ENCODE measurements at places on chromosomes 7 and 10.

DNA sequence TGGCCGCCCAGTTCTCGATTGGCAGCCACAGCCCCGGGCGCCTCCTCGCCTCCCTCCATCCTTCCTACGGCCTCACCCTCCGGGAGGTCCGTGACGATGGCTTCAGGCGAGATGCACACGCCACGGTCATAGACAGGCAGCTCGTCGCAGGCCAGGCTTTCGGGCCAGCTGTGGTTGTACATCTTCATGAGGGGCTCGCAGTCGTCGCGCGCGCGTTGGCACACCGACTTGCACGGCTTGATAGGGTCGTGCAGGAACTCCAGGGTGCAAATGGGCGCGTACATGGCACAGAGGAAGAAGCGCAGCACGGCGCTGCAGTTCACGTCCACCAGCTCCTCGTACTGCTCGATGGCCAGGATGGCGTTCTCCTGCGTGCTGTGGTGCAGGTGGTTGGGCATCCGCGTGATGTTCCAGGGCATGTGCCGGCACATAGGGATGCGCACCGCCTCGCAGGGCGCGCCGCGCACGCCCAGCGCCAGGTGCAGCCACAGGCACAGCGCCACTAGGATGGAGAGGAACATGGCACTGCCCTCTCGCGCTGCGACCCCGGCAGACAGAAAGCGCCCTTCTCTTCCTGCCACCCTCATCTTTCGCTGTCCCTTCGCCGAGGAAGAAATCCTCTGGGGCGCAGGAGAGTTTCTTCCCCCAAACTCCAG is 472 bp downstream of the SFRP4 start:
- no peak for DNase-seq

GRCh38 chr10:33052263-33052875 is 94.3 kb upstream of the ITGB1 start:
- no peak for DNase-seq

- no peak for DNase-seq
Observed at GRCh38 chr7:40721342-40721949, 586.6 kb downstream of the SUGCT start.

DNA sequence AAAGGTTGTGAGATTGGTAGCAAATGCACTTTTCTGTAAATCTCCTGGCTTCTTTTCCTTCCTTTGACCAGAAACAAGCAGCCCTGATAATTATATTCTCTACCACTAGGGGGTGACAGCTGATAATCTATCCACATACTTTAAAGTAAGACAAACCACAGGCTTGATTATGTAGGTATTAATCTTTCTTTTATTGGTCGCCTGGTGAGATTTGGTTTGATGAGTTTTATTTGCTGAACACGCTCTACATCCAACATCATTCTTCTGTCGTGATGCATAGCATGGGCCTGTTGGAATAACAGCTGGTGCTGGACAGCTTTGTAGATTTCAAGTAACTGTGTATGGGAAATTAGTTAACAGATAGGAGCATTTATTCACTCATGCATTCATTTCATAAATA is 63.5 kb downstream of the ZNF365 start:
- DNase-seq, result no peak

GRCh38 chr10:31704195-31704594 is 224.4 kb downstream of the ARHGAP12 start:
- no peak for DNase-seq

DNA sequence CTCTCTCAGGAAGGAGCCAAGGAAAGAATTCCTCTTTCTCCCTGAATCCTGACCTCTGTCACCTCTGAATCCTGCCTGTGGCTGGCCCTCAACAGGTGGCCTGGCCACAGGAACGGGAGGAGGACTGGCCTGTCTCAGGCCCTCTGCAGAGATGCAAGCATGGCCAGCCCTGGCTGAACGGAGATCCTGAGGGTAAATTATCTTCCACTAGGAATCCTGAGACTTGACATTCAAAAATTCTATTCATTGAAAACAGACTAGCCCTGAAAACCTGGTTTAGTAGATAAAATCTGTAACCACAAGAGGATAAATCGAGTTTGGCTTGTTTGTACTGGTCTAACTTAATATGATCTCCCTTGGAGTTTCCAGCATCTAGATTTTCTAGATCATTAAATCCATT is 579.3 kb downstream of the LRMDA start:
- no peak for DNase-seq

DNA sequence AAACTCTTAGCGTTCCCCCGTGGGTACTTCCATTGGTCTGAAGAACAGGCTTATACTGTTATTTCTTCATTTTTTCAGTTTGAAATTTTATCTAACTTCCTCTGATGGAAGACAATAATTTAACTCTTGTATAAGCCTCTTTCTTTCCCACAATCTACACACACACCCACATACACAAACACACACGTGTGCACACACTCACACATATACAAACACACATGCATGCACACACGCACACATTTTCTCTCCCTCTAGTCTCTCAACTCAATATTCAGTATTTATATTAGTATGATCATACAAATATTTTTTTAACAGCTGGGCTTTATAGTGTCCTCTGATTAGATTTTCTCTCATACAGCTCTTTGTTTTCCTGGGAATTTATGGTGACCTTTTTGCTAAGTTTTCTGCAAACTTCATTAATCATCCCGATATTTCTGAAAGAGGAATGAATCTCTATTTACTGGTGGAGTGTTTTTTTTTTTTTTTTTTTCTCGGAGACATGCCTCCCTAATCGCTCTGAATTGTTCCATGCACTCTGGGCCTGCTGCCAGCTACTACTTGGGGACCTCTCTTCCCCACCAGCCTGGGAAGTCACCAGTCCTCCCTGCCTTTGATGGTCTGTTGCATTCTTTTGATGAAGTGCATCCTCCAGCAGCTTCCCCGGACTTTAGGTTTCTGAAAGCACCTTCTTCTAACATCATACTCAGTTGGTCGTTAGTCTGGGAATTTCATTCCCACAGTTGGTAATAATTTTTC is 75.5 kb downstream of the ZNF777 start:
- no peak for DNase-seq

DNA sequence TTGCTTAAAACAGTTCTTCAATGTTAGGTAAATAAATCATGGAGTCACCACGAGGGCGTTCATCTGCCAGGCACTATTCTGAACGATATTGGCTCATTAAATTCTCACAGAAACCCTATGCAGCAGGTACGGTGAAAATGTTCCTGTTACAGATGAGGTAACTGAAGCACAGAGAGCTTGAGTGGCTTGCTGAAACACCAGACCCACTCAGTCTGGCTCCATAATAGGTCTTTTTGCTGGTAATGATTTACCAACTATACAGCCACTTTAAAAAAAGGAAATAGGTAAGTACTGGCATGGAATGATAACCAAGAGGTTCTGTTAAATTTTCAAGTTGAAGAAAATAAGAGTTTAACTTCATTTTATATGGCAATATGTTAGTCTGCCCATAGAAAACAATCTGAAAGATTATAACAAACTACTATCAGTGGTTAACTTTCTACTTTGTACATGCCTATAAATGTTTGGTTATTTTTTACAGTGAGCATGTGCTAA is 1.3 kb upstream of the TM9SF3 start:
- DNase-seq, result no peak

DNA sequence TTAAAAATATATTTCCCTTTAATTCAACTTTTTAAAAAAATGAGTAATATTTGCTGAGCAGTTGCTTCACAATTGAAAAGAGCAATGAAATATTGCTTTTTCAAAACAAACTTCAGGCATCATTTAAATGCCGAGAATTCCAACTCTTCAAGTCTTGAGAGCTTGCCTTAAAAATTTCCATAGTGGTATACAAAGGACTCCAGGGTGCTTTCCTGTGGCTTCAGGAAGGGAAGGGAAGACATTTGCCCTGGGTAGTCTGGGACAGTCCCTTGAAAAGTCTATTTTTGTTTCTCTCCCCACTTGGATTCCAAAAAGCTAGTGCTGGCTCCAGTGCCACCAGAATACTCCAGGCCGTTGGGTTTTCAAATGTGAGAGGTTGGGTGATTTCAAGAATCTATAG is 71.7 kb downstream of the HYCC1 start:
- DNase-seq, result no peak

DNA sequence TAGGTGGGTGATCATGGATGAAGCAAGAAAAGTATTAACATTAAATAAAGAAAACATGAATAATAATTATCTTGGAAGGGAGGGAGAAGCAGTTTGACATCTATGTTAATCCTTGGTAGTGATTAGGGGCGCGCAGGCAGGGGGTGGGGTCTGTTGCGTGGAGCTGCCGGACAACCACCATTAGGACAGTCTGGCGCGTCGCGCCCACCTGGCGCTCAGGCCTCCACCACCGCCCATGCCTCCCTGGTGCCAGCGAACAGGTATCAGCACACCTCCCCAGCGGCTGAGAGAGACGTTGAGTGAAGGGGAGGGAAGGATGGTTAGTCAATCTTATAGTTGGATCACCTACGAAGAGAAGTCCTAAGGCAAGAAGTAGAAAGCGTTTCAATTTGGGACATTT is 94.2 kb upstream of the CDK1 start:
- no peak for DNase-seq

DNA sequence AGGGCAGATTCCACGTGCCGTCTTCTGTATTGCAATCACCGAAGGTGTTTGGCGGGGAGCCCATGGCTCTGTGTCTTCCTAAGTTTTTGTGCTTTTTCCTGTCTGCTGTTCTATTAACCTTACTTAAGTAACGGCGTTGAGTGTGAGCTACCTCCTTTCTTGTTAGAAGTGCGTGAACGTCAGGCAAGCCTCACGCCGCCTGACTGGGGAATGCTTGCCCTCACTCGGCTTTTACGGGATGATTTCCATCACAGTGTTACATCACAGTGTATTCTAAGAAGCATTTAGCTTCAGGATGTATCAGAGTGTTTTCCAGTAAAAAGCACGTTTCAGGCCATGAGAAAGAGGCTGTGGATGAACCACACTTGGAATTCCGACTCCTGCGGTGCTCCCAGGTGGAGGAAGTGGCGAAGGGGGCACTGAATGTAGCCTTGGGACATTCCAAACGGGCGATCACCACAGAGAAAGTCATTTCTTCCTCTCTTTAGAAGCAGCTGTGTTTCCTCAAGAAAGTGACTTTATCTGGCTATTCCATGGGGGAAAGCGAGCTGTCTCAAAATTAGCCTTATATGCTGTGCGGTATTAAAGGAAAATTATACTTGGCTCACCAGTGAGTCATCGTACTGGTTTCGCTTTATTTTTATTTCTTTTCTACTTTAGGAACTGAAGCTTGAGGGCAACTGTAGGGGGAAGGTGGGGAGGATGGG is 290.7 kb downstream of the KLF6 start:
- no peak for DNase-seq

GRCh38 chr10:7794251-7795026 is 6.5 kb downstream of the ATP5F1C start:
- DNase-seq, result no peak

DNA sequence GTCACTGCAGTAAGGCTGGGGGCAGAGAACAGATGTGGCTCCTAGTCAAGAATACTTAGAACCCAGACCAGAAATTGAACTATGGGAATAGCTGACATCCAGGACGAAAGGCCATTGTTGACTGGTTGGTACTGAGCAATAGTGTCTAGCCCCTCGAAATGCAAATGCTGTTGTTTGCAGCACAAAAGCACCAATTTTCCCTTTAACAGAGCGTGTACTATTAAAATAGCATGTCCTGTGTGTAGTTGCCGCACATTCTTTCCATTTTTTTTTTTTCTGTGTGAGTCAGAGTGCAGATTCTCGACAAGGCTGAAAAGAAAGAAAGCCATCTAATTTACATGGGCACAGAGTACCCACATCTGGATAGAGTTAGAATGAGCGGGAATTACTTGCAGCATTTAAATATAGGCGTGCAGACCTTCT is 302.4 kb downstream of the PTEN start:
- DNase-seq, result no peak

DNA sequence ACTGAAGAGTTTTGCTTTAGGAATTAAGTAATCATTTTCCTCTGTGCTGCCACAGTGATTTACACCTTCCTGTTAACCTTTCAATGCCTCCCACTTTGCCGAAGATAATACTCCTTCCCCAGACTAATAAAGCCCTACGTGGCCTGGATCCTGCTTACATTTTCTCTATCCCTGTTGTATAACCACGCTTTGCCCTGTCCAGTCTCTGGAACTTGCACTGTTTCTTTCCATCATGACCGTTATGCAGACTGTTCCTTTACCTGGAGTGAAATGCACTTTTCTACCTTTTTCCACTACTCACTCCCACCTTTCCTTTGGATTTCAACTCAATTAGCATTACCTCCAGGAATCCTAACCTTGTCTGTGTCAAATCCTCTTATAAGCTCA is 154.4 kb downstream of the PRKG1 start:
- DNase-seq, result no peak

GRCh38 chr10:49119746-49120145 is 4.4 kb upstream of the VSTM4 start:
- no peak for DNase-seq

DNA sequence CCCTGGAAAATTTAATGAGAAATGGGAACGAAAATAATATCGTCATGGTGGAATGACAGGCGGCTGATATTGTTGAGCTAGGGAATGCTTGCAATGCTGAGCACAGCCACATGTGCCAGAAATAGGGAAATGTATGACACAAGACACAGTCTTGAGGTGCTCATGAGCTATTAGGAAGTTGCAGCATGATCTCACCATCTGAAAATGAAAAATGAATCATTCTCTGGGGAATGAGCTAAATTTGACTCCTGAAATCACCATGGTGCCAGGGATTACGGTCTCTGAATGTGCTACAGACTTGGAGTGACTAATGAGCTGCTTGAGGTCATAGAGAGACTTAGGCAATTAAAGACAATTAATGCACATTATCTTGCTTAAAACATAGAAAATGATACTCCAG is 845.0 kb downstream of the CNTNAP2 start:
- no peak for DNase-seq

DNA sequence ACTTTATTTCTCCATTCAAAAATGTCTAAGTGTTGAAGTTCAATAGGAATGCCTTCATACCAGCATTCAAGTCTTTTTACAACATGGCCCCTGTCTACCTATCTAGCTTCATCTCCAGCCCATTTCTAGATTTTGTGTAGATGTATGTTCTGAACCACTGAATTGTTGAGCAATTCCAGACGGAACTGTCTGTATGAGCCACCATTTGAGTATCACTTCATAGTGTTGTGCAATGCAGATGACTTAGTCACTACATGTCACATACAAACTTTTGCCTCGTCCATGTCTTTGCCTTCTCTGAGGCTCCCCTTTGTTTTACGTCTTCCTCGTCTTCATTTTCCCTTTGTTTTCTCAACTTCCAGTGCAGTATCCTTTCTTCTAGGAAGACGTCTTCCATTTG is 118.1 kb downstream of the INHBA start:
- no peak for DNase-seq

DNA sequence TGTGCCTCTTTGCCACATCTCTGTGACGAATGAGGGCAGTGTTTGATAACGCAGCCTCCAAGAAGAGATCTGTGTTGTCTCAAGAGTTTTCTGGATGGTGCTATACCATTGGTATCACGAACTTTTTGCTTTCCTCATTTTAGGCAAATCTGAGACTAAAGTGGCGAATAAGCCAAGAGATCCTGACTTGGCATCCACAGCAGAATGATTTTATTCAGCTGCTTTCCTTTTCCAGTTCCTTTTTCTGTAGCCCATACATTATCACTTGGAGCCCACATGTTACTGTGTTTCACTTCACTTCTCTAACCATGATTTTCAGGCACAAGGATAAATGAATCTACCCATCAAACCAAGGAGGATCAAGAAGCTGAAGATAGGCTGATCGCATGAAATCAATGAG is 177.9 kb upstream of the PTN start:
- DNase-seq, result no peak

- DNase-seq, result no peak
Observed at GRCh38 chr10:34111179-34111578, 703.9 kb downstream of the PARD3 start.

- DNase-seq, result no peak
Observed at GRCh38 chr10:35492386-35493195, 112.5 kb upstream of the GJD4 start.

GRCh38 chr7:269721-270120 is 20.2 kb upstream of the FOXL3 start:
- no peak for DNase-seq

GRCh38 chr10:15351099-15351820 is 19.8 kb downstream of the FAM171A1 start:
- DNase-seq, result no peak
